Left forelimb (tissue), 1 donor: ENCODE measurements at places on chromosomes 1 and 21.
A peak's percentile ranks its signal among the peaks of the same experiment; 100 is the strongest.

- DNase-seq = no peak
These were observed 78.7 kb downstream of the PBX1 start for GRCh38 chr1:164637461-164638375.

GRCh38 chr1:24828183-24828886 lies 83.1 kb downstream of the CLIC4 start:
- DNase-seq = no peak

DNA sequence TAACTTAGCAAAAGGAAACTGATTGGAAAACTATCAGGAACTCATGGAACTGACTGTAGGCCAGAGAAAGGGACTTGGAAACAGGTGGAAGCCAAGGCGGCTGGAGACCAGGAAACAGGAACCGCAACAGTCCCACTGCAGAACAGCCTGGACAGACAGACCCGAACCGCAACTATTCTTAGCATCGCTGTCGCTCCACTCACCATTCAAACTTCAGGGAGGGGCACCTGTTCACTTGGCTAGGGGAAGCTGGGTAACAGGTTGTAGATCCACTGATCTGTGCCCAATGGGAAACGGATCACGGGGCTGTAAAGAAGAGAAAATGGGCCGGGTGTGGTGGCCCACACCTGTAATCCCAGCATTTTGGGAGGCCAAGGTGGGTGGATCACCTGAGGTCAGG lies 61.9 kb downstream of the CLSTN1 start:
- DNase-seq = no peak

DNA sequence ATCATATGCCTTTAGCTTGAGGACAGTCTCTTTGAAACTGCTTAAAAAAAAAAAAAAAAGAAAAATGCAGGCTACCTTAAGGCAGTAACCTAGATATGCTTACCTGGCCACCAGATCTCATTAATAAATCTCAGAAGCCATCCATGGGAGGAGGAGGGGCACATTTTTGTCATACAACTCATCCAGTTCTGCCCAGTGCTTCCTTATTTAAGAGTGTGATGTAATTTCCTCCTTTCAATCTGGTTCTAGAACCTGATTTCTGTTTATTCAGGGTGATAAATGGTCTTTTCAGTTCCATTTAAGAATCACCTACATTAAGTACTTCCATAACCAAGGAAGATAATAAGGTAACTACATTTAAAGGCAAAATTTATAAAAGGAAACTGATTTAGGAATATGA lies 6.1 kb downstream of the ERRFI1 start:
- DNase-seq = no peak

GRCh38 chr1:22778862-22779520 lies 68.4 kb downstream of the EPHB2 start:
- DNase-seq = peak; percentile 89

DNA sequence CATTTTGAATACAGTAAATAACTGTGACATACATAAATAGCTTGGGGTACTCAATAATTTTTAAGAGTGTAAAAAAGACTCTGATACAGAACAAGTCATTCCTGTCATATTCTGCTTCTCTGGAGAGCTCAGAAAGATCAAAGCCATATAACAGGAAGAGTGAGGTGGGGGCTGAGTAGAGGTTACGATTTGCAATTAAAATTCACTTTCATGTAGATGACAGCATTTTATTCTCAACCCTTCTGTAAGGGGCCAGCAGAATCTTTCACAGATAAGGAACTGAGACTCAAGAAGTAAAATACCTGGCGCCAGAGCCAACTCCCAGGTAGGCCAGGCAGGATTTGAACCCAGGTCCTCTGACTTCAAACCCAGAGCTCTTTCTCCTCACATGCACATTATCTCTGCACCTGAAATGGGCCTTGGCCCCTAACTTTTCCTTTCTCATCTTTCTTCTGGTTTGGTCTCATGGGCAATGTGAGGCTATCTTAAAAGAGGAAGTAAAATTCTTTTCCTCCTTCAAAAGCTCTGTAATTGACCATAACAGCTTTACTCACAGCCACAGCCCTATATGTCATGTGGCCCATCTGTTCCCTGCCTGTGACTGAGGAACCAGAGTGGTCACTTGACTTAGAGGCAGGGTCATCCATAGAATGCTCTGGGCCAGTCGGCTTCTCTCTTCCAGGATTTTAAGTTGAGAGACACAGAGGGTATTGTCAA lies 80.9 kb upstream of the SYT6 start:
- DNase-seq = no peak

- no peak for DNase-seq
These were observed 23.7 kb upstream of the ETV3 start for GRCh38 chr1:157161901-157162300.

- no peak for DNase-seq
These were observed 92.6 kb downstream of the KIF26B start for GRCh38 chr1:245247356-245247755.
